ENCODE measurements at places on chromosomes 3 and 15.

GRCh38 chr15:101534376-101534970 lies 45.0 kb upstream of the PCSK6 start:
- DNase-seq: no peak

DNA sequence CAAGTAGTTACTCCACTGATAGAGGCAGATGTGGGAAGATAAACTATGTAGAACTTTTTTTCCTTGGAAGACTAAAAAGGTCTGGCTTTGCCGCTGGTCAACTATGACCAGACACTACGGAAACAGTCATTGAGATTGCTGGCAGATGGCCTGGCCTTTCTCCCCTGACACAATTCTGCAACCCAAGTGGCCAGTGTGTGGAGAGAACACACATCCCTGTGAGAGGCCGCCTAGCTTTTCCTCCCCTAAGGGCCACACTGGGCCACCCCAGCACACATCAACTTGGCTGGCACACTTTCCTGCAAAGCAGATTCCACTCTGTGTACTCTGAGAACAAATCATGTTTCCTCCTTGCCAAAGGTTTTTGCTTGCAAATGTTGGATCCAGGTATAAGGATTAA lies 10.4 kb upstream of the TJP1 start:
- DNase-seq: no peak

DNA sequence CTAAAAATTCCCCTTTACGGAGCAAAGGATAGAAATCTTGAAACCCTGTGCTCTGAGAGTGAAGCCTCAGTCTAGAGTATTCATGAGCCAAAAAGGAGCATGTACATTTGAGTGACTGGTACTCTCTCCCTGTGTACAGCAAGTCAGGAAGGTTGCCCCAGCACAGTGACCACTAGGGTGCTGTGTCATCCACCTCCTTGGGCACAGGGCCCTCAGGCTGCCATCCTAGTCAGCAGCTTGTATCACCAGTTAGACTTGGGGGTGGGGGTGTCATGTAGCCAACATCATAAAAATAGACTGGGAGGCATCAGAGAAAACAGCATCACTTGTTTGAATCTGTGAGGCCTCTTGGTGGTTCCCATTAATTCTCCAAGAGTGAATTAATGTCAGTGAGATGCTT lies 12.0 kb downstream of the NME9 start:
- DNase-seq: no peak

DNA sequence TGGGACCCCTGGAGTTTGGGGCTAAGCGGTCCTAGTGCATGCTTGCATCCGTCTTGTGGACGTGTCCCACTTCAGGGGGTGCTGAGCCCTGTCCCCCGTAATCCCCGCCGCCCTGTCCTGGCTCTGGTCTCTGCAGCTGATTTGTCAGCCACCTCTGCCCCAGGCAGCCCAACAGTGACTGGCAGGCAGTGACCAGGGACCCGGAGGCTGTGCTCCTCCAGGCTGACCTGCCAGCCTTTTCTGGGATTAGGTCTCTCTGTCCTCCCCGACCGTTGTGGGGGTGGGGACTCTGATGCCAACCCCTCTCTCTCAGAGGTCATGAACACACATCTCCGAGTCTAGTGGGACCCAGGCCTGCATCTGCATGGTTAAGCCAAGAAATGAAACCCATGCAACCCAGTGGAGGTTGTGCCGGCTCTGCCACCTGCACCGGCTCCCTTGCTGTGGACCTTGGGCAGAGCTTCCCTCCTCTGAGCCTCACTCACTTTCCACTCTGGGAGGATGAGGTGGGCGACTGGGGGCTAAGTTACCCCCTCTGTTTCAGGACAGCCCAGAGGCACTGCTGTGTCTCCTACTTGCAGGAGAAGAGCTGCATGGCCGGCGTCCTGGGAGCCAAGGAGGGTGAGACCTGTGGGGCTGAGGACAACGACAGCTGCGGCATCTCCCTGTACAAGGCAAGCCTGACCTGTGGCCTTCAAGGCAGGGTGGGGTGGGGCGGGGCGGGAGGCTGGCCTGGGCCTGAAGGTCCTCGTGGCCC lies 60.2 kb downstream of the FBLN2 start:
- no peak for DNase-seq

DNA sequence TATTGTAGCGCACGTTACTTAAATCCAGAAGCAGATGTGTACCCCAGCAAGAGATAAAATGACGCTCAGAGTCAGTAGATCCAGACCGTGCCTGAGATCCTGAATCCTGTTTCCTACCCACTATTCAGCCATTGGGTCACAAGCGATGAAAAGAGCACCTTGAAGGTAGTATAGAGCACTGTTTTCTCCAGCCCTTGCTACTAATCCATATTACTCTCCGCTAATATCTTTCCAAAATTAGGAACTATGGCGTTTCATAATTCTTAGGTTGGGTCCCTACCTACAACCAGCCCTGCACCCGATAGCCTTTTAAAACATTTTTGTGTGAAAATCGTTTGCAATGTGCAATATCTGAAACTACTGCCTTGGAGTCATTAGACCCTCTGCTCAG lies 596 bp downstream of the BTD start:
- DNase-seq: no peak

- DNase-seq: no peak
Observed at GRCh38 chr3:73070675-73071575, 9.5 kb downstream of the EBLN2 start.

DNA sequence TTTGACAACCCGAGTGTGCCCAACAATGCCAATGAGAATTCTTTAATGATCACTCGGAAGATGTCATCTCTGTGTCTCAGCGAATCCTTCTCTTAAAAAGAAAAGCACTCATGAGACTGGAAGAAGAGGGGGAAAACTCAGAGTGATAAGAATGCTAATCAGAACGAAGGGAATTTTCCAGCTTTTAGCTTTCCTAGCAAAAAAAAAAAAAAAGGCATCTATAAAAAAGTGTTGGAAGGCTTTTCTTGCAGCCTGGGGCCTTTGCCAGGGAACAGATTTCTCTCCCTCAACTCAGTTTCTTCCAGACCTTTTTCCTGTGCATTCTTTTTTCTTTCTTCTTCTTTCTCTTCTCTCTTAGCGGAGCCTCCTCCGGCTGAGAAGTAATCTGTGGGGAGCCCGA lies 80.5 kb upstream of the NEO1 start:
- DNase-seq: no peak

DNA sequence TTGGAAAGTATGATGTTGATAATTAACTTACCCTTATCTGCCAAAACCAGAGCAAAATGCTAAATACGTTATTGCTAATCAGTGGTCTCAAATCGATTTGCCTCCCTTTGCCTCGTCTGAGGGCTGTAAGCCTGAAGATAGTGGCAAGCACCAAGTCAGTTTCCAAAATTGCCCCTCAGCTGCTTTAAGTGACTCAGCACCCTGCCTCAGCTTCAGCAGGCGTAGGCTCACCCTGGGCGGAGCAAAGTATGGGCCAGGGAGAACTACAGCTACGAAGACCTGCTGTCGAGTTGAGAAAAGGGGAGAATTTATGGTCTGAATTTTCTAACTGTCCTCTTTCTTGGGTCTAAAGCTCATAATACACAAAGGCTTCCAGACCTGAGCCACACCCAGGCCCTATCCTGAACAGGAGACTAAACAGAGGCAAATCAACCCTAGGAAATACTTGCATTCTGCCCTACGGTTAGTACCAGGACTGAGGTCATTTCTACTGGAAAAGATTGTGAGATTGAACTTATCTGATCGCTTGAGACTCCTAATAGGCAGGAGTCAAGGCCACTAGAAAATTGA lies 59.7 kb downstream of the DCUN1D1 start:
- DNase-seq: no peak

- DNase-seq: no peak
Observed at GRCh38 chr3:166743481-166744134, 636.5 kb downstream of the ZBBX start.

DNA sequence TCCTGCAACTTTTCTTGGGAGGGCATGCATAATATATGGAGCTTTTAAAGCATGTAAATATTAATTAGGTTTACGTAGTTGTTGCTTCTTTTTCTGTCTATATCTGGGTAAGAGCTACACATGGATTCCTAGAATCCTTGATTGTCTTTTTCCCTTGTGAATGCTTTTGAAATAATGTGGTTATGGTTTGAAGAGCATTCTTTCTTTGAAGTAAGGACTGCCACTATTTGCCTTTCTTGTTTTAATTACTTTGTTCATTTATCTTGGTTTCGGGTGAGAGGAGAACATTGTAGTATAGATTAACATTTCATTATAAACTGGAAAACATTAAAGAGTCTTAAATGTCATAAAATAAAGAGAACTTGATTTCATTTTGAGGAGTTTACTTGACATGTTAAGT lies 674.0 kb downstream of the ZBBX start:
- no peak for DNase-seq

GRCh38 chr3:32367442-32367841 lies 24.2 kb upstream of the CMTM7 start:
- no peak for DNase-seq

GRCh38 chr3:27986234-27986879 lies 255.1 kb upstream of the CMC1 start:
- no peak for DNase-seq

DNA sequence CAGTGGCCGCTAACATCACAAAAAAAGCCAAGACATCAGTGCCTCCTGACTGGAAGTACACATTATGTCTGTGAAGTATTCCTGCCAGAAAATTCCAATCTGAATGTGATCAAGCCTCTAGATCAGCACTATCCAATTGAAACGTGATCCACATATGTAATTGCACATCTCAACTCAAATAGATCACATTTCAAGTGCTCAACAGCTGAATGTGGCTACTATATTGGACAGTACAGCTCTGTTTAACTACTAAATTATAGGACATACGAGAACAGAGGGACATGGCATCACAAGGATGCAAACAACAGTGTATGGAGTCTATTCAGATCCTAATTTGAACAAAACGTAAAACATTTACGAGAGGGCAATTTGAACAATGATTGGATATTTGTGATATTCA lies 542 bp upstream of the UBAP1L start:
- no peak for DNase-seq

DNA sequence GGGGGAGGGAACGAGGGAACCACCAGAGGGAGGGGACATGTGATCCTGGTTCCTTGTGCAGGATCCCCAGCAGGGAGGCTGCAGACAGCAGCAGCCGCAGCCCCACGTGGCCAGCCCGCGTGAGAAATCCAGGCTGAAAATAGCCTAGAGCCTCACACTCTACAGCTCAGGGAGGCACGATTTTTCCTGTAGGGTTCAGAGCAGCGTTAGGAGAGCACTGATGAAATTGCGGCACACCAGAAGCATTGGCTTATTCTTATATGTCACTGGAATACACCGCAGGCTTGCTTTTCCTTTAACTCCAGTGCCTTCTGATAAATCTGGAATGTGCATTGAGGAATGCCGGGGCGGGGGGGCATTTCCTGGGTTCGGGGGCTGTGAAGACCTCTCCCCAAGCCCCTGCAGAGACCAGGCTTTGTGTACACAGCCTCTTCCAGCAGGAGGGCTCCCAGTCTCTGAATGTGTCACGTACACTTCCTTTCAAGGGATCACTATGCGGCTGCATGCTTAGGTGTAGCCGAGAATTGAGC lies 193.0 kb downstream of the ATP10A start:
- peak; percentile 28 for DNase-seq

DNA sequence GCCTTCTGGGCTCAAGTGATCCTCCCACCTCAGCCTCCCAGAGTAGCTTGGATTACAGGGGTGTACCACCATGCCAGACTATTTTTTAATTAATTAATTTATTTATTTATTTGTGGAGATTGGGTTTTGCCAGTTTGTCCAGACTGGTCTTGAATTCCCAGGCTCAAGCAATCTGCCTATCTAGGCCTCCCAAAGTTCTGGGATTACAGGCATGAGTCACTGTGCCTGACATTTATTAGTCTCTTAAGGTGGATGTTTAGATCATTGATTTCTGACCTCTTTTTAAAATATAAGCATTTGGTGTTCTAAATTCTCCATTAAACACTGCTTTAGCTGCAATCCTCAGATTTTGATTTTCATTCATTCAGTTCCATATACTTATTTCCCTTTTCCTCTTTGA lies 15.6 kb downstream of the FBXW12 start:
- DNase-seq: no peak

DNA sequence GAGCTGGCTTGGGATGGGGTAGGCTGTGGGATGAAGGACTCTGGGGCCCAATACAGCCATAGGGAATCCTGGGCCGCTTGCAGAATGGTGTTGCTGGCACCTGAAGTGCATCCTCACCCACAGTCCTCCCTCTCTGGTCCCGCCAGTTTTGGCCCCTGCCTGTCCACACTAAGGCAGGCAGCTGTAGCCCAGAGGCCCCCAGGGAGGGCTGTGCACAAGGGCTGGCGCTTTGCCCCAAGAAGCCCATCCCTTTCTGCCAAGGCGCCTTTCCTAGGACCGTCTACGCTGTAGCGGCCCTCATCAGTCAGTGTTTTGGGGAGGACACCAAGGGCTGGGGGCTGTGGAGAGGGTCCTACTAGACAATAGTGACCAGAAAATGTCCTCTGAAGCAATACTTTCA lies 116.2 kb upstream of the ABHD17C start:
- no peak for DNase-seq

- no peak for DNase-seq
Observed at GRCh38 chr3:9310043-9310442, 52.8 kb upstream of the THUMPD3 start.

- DNase-seq: no peak
Observed at GRCh38 chr3:143586576-143586975, 261.7 kb downstream of the SLC9A9 start.

- DNase-seq: no peak
Observed at GRCh38 chr3:124121379-124122312, 129.7 kb upstream of the ROPN1 start.

GRCh38 chr15:59216911-59217310 lies 10.3 kb downstream of the LDHAL6B start:
- DNase-seq: no peak

DNA sequence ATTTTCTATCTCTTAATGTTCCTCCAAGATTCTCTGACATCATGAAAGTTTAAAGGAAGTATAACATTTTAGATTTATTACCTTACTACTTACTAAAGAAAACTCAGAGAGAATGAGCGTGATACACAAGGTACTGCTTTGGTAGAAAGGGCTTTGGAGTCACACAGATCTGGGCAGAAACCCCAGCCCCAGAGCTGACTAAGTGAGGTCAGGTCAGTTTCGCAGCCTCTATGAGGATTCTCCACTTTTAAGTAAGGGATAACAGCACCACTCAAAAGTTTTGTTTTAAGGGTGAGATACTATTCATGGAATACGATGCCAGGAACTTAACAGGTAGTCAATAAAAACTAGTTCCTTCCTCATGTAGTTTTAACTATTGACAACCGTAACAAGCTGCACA lies 76.1 kb downstream of the CLDN11 start:
- no peak for DNase-seq

DNA sequence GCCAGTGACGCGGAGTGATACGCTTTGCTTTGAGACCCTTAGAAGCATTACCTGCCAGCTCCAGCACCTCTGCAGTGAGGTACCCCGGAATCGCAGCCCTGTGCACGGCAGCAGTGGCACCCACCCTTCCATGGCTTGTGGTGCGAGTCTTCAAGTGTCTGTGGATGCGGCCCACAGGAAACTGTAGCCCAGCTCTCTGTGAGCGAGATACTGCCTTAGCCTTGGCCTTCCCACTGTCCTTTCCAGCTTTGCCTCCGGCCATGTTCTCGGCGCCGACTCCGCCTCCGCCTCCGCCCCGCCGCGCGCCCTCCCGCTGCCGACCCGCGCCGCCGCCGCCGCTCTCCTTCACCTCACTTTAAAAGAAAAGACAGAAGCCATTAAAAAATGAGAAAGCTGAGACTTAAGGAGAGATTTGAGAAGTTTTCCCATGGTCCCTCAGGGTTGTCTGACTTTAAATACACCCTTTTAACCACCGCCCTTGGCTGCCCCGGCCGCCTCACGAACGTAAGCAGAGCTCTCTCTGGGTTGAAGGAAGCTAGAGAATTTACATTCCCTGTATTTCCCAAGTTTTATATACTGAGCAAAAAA lies 78.5 kb upstream of the FAM174B start:
- no peak for DNase-seq

- DNase-seq: no peak
Observed at GRCh38 chr3:46524008-46524407, 26.2 kb downstream of the RTP3 start.
